Stimulated activated CD8-positive, alpha-beta memory T cell treated with anti-CD3 and anti-CD28 coated beads, Interleukin-2, amount 100 ng/mL, for 1 hour (primary cell): ENCODE measurements at places on chromosomes 4 and X.

DNA sequence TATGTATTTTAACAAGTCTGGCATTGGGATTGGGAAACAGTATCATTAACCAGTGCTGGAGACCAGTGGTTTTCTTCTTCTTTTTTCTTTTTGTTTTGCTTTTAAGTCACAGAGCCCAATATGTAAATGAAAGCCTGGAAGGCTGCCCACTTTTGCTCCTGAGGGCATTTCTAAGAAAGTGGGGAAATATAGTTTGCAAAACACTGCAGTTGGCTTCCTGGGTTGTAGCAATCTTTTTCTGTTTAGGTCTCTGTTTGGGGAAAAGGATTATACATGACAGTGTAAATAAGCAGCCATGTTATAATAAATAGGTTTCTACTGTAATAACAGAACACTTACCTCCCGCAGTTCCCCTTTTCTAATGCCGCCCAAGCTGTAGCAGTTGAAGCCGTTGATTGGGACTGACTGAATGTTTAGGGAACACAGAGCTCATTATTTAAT, 105.5 kb downstream of the TMEM164 start:
- no peak for DNase-seq

DNA sequence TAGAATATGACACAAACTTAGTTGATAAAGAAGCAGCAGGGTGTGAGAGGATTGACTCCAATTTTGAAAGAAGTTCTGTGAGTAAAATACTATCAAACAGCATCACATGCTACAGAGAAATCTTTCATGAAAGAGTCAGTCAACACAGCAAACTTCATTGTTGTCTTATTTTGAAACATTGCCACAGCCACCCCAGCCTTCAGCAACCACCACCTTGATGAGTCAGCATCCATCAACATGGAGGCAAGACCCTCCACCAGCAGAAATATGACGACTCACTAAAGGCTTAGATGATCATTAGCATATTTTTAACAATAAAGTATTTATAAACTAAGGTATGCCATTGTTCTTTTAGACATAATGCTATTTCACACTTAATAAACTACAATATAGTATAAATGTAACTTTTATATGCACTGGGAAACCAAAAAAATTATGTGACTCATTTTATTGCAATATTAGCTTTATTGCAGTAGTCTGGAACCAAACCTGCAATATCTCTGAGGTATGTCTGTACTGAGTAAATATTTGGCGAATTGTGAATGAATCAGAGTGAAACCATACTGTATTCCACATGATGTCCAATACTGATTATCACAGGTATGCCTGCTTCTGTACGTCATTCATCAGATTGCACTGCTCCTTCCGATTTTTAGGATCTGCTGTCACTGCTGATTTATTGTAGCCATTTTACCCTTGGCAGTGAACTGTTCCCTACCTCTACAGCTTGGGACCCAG, 11.6 kb downstream of the FRMPD4 start:
- no peak for DNase-seq

DNA sequence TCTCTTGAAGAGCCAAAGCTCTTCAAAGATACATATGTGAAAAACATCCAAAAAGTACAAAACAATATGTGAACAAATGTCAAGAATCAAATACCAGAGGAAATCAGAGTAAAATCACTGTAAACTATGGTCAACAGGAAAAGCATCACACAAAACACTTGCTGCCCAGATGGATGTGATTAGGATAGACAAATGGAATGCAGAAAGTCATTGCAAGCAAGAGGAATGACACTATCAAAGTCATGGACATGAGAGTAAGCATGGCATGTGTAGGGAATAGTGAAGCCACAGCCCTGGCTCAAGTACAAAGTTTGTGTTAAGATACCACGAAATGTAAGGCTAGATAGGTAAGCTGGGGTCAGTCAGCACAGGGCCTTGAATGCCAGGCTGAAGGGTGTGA, 37.7 kb downstream of the CLDN2 start:
- no peak for DNase-seq

DNA sequence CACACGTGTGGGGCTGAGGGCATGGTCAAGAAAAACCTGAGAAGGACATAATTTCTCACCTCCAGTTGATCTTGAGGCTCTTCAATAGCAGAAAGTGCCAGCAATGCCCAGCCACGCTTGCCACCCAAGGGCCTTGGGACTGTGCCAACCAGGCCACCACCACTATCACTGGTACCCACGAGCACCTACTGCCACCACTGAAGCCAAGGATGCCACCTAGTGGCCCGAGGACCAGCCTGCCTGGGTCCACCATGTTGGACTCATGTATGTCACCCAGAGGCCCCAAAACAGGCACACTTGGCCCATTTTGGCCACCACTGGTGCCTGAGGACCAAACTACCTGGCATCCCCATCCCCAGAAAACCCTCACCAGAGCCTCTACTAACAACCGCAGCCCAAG, 191.8 kb downstream of the ADAM29 start:
- DNase-seq = no peak

DNA sequence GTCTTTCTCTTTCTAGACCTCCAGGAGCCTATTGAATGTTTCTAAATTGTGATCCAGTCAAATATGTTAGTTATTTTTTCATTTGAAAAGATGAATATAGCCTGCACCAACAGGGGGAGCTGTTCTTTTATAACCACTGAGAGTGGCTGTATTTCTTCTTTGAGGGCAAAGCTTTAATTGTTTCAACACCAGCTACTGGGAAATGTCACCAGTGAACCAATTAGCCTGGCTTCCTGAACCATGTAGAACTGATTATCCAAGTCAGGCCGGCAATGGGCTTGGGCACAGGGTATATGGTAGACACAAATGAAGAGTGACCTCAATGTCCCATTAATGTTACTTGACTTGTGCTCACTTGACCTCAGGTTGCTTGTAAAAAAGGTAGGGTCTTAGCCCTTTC, 4.8 kb upstream of the DAPP1 start:
- no peak for DNase-seq

- DNase-seq = no peak
Observed at GRCh38 chrX:155218777-155219176, 2.5 kb downstream of the VBP1 start.

- no peak for DNase-seq
Observed at GRCh38 chrX:6292599-6292998, 63.9 kb upstream of the NLGN4X start.

GRCh38 chr4:105128208-105128607, 18.5 kb upstream of the TET2 start:
- DNase-seq = no peak

DNA sequence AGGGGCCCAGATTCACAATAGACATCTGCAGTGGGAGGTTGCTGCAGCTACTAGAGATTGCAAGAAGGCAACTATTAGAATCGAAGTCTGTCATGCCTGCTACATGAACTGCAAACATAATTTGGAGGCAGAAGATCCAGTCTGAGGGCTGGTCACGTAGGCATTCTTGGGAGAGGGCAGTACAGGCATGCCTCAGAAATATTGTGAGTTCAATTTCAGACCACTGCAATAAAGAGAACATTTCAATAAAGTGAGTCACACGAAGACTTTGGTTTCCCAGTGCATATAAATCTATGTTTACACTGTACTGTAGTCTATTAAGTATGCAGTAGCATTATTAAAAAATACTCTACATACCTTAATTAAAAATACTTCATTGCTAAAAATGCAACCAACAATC, 585.8 kb upstream of the FAT1 start:
- no peak for DNase-seq

GRCh38 chr4:53477038-53477565, 99.7 kb downstream of the FIP1L1 start:
- no peak for DNase-seq

DNA sequence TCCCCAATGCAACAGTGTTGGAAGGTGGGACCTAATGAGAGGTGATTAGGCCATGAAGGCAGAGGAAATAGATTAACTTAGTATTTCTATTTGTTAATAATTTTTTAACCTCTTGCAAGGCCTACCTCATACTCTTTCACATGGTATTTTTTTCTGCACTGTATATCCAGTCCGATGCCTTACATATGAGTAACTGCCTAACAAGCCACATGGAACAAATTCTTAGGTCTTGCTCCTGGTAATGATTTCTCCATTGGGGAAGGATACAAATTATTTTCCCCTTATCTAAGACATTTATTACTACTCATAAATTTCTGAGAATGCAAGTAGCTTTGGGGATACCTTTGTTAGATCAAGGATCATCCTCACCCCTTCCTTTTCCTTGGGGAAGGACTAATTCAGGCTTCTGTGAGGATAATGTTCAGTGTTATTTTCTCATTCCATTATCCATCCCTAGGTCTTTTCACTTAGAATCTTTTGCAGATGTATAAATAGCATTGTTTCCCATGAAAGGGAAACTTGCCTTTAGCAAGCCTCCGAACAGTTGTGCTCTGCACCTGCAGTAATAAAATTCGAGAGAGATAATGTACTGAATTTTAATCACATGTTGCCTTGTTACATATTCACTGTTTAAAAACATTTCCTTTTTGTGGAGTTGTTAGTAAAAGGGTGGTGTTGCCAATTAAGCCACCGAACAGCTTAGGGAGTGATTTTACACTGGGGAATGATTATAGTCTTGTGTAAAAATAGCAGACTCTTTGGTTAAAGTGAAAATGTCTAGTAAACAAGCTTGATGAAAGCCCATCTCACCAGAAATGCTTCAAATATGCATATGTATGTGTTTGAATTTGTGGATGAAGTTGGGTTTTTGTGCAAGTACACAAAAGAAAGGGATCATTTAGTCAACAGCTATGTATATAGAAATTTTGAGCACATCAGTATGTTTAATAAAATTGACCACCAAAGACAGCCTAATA, 89.9 kb downstream of the CFAP299 start:
- DNase-seq = no peak

DNA sequence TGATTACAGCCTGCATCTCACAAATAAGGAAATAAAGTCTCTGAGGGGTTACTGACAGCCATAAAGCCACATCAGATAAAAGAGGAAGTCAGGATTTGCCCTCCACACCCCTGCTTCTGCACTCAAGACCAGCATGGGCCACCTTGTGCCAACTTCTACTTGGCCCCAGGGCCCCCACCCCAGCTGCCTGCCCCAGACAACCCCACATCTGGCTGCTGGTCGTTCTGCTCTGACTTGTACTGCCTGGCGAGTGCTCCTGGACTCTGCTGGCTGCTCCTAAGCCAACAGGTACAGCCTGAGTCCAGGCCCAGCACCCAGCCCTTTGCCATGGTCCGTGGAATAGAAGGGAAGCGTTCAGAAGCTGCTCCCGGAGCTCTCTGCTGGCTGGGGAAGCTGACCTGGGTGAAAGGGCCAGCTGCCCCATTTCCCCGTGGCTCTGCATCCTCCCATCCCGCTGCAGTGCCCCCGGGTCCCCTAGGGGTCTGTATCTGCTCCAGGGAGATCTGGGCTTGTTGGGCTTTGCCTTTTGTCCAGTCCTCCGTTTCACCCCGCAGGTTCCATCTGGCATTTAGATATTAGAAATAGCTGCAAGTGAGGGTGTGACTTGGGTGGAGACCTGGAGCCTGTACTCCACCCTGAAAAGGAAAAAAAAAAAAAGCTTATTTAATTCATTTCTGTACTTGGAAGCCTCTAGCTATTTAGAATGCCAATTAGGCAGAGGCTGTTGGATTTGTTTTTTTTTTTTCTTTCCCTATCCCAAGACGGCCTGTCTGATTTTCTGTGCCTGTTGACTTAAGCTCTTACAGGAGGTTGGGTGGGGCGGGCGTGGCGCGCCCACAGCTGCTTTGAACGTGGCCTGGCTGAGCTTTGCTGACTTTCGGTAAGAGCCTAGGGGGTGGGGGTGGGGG, 194.7 kb downstream of the PTTG2 start:
- DNase-seq = no peak

GRCh38 chr4:140408974-140409373, 18.5 kb downstream of the CLGN start:
- DNase-seq = no peak

DNA sequence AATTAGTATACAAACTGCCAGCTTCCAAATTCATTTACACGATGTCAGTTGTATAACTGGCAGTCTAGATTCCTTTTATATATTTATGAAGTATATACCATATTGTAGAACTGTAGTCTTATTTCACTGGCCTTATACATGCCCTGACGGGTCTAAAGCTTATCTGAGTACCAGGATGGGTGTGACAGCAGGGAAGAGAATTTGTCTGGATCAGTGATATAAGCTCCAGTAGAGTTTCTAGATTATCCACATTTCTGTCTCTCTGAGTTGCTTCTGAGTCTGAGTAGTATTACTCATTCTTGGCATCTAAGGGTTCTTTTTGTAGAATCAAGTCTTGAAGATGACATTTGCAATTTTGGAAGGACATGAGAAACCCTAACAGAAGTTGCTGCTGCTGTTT, 101.3 kb downstream of the RPA4 start:
- no peak for DNase-seq

- no peak for DNase-seq
Observed at GRCh38 chr4:150047546-150047945, 30.7 kb upstream of the DCLK2 start.

DNA sequence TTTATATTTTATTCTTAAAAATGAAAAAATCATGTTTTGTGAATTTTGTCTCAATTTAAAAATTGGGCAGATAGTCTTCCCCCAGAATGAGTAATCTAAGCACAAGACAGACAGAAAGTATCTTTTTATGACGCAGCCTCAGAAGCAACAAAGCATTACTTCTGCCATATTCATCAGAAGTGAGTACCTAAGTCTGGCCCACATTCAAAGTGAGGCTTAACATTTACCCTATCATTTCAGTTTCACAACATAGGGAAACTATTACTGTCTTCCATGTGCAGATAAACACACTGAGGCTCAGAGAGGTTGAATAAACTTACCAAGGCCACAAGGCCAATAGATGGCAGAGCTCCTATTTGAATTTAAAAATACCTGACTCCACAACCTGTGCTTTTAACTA, 4.4 kb upstream of the PRDX4 start:
- no peak for DNase-seq

GRCh38 chr4:78553529-78554060, 2.0 kb downstream of the ANXA3 start:
- DNase-seq = no peak
